Muscle of back (tissue), 13 donors: ENCODE measurements at places on chromosomes 12 and 14. TPM values are rescaled to one million over a fixed set of nuclear protein-coding genes. Genes with fewer than 3 reads are reported as not detected.

Gene FAR2
- polyA plus RNA-seq: 15.9 TPM

Gene CIDEB
- 11.4 TPM for polyA plus RNA-seq

DNA sequence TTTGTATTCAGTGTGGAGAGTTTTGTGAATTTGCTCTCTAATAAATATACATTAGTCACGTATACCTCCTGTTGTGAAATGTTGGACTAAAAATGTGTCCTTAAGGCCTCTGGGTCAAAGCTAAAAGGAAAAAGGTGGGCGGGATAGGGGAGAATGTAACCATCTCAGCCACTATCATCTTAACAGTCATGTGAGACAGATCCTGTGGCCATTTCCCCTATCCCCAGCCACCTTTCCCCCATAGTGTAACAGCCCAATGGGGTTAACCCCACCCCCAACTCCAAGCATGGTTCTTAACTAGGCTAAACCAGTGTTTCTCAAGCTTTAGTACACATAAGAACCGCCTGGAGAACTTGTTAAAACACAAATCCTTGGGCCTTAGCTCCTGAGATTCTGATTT, 6.5 kb upstream of the ITPR2 start:
- DNase-seq: no peak

DNA sequence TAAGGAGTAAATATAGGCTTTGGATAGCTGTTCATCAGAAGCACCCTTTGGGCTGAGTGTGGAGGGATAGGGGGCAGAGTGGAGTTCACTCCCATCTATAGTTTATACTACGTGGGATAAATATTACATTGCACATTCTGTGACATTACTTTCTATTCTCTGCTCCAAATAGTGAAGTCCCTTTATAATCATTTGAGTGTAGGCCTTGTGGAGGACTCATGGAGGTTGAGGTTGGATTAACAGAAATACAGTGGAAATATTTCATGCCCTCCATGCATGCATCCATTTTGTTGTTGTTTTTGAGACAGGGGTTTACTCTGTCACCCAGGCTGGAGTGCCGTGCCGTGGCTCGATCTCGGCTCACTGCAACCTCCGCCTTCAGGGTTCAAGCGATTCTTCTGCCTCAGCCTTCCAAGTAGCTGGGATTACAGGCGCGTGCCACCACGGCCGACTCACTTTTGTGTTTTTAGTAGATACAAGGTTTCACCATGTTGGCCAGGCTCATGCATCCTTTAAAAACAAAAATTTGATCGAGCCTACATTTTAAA, 1.4 kb downstream of the CHPT1 start:
- DNase-seq: peak; percentile 11

DNA sequence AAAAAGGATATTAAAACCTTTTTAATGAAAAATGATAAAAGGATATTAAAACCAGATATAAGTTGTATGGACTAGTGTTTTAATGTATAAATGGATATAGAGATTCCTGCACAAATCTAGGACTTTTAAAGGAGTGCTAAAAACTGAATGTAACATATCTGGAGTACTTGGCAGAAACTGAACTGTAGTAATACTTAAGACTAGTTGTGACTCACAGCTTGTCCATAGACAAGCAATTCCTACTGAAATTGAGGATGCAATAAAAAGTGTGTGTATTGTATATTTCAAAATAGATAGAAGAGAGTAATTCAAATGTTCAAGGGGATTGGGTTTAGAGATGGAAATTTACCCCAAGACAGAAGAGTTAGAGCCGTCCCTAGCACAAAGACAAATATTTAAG, 59.6 kb downstream of the FBXO33 start:
- no peak for DNase-seq

DNA sequence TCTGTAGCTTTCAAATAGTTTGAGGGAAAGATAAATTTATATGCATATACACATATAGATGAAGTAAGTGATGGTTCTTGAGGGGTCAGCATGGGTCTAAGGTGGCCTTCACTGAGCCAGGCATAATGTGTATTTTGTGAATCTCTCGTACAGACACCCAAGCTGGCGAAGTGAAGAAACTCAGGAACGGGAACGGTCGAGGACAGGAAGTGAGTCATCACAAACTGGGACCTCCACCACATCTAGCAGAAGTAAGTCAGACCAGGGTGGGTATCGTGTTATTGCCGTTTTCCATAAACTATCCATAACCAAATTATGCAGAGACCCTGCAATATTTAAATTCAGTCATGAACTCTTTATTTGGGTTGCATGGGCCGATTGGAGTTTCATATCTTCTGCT, 15.4 kb upstream of the TNS2 start:
- DNase-seq: no peak

DNA sequence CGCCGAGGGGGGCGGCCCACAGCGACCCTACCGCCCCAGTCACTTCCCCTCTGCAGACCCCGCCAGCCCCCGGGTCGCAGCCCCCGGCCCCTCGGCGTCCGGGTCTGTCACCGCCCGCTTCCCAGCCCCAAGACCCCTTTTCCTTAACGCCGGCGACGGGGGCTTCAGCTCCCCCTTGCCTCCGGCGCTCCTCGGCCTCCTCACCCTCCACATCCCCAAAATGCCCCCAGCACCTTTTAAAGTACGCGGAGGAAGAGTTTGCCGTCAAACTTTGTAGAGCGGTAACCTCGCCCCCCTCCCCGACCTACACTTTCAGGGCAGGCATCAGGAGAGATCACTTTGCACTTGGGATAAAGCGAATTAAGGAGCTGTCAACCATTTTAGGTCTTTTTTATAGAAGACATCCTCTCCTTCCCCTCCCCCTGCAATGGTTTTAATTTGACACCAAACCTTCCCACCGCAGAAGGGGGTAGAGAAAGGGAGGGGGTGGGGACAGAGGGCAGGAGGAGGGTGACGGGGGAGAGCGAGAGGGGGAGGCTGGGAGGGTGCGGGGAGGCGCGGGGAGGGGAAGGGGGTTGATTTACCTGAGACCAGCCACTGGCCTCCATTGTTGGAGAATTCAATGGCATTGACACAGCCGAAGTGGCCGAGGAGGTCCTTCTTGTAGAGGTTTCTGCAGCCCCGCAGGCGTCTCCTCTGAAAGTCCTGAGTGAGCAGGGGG, 578 bp downstream of the DCAF5 start:
- DNase-seq: peak; percentile 69

DNA sequence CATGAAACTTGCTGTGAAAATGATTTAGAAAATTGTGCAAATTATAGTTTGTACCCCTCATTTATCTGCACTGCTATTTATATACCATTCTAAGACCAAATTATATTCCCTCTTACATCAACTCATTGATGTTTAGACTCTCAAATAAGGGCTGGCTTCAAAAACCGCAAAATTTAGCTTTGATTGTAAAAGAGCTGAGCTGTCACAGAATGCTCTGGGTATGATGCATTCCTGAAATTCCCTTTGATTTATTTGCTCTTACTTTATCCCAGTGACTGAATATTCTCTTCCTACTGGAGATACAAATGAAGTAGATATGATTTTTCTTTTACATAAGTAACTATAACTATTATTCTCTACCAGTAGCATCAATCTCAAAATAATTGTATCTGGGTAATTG, 78.0 kb upstream of the TMTC2 start:
- DNase-seq: no peak
